NCI-H1048 (cell line): ENCODE measurements at places on chromosomes 13 and 19.

DNA sequence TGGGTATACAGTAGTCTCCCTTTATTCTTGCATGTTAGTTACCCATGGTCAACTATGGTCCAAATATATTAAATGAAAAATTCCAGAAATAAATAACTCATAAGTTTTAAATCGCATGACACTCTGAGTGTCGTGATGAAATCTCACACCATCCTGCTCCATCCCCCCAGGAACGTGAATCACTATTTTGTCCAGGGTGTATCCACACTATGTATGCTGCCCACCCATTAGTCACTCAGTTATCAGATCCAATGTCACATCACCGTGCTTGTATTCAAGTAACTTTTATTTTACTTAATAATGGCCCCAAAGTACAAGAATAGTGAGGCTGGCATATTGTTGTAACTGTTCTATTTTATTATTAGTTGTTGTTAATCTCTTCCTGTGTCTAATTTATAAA is 115.8 kb upstream of the SERP2 start:
- no peak for DNase-seq

DNA sequence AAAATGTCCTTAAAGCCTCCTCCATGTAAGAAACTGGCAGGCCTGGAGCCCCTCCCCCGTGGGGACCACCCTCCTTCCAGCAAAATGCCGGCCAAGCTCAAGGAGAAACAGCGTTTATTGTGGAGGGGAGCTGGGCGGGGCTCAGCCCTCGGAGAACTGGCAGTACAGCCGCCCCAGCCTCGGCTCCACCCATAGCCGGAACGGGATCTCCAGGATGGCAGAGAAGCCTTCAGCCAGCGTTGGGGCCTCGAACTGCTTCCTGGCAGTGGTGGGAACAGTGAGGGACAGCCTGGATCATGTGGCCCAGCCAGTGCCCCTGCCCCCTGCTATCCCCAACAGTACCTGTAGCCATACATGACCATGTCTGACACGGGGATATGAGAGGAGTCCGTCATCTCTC is 6.3 kb downstream of the PNKP start:
- no peak for DNase-seq

GRCh38 chr13:65260946-65261891 is 1968.9 kb downstream of the PCDH9 start:
- no peak for DNase-seq

GRCh38 chr13:113150550-113151365 is 7.7 kb upstream of the PROZ start:
- DNase-seq, result no peak

DNA sequence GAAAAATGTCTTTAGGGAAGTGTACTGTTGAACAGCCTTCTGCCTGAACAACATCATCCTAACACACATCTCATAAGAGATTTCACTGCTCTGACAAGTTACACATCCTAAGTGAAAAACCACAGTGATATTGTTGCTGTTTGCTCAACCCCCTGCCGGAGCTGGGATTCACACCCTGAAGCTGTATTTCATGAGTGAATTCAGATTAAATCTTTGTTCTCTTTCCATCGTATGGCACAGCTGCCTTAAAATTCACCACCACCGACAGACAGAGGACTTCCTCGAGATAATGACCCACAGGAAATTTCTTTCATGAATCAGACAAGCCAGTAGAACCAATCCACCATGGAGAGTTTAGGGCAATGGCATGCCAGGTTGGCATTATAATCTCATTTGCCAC is 280.8 kb downstream of the DCT start:
- DNase-seq, result no peak

- no peak for DNase-seq
Measured at GRCh38 chr13:37700887-37701286, 102.3 kb upstream of the POSTN start.

GRCh38 chr19:35725216-35725861 is 7.5 kb downstream of the KMT2B start:
- DNase-seq, result no peak

- no peak for DNase-seq
Measured at GRCh38 chr19:4369109-4369887, 25.9 kb downstream of the MPND start.
